ENCODE measurements at places on chromosomes 7 and 10.

DNA sequence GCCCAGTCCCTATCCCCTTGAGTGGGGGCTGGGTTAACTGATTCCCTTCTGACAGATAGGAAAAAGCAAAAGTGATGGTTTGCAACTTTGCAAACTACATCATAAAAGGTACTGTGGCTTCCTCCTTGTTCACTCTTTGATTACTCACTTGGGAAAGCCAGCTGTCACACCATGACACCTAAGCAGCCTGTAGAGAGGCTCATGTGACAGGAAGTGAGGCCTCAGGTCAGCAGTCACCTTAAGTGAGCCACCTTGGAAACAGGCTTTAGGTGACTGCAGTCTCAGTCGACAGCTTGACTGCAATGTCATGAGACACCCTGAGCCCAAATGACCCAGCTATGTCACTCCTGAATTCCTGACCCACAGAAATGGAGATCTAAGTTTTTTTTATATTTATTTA lies 4.3 kb upstream of the CHCHD2 start:
- DNase-seq, result no peak

DNA sequence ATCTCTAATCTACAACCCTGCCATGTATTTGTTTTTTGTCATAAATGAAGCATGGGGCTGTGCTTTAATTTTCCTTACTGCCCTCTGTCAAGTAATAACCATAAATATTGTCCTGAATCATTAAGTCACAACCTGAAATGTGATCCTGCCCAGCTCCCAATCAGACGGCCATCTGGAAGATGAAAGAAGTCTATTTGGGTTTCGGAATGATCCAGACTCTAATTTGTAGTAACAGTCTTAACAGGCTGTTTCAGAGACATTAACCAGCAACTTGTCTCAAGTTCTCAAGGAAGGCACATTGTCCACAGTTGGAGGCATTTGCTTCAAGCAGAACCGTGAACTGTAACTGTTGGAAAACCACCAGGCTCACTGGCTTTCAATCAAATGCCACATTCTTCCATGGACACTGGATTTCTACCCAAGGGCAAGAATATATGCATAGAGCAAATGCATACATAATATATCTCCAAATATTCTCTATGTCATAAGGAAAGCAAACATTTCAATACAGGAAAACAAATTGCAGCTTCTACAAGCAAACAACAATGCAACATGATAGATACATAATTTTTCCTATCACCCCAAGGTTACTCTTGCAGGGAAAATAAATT lies 405.2 kb upstream of the NPVF start:
- DNase-seq, result no peak

- peak; percentile 47 for DNase-seq
Observed at GRCh38 chr7:127392566-127393367, at the start of gene ZNF800. Gene ZNF800, minus strand, starts transcription at chr7:127392708. Its CDS starts 1,151 bp downstream, at chr7:127391557.

DNA sequence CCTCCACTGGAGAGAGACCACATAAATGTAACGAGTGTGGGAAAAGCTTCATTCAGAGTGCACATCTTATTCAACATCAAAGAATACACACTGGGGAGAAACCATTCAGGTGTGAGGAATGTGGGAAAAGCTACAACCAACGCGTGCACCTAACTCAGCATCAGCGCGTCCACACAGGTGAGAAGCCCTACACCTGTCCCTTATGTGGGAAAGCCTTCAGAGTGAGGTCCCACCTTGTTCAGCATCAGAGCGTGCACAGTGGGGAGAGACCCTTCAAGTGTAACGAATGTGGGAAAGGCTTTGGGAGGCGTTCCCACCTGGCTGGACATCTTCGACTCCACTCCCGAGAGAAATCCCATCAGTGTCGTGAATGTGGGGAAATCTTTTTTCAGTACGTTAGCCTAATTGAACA lies 20.6 kb downstream of the FAM200A start:
- no peak for DNase-seq

- DNase-seq, result no peak
Observed at GRCh38 chr7:127904670-127904985, 126.6 kb downstream of the LRRC4 start.

DNA sequence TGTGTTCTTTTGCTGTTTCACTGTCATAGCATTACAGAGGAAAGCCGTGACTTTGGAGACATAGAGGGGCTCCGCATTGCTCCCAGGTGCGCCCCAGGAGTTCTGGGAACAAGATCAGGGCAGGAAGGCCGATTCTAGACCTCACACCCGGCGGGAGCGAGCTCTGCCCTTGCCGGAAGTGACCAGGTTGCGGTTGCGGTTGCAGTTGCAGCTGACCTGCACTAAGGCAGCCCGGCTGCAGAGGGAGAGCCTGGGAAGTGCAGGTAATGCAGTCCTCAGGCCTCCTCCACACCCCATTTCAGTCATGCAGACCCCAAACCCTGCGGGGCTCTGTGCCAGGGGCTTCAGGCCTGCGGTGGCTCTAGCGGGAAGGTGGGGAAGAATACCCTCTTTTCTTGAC lies 130.0 kb upstream of the LANCL2 start:
- DNase-seq, result no peak

Data from Panc1 (cell line).